ENCODE measurements at places on chromosomes 5 and 9.

DNA sequence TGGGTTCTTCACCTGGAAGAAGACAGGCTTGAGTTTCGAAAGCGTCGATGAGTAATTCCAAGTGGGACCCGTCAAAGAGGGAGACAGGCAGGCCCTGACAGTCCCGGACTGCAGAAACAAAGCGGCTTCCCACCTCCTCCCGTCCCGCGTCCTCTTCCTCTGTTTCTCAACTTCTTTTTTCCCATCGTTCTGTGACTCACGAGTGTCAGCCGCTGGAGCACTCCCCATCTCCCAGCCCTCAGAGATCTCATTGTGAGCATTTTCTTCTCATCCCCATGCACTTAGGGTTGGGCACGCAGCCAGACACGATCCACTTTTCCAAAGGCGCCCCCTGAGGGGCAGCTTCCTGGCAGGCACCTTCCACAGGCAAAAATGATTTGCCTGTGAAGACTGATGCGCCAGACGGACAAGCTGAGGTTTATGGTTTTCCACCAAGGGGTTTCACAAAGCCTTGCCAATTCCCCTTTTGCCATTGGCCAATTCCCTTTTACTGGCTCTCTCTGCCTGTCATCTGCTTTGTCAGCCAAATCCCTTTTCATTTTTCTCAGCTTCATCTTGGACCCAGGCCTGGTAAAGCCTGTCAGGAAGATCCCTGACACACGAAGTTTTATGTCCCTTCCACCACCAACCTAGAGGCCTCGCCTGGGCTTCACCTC, 86.5 kb upstream of the ANKRD55 start:
- DNase-seq: no peak

- DNase-seq: no peak
Observed at GRCh38 chr5:110371725-110372041, 354.8 kb downstream of the TMEM232 start.

GRCh38 chr9:129434187-129434586, 186.7 kb downstream of the C9orf50 start:
- DNase-seq: no peak

GRCh38 chr5:5979761-5980537, 398.4 kb downstream of the MED10 start:
- DNase-seq: no peak

- DNase-seq: no peak
Observed at GRCh38 chr5:40484495-40484894, 195.2 kb upstream of the PTGER4 start.

DNA sequence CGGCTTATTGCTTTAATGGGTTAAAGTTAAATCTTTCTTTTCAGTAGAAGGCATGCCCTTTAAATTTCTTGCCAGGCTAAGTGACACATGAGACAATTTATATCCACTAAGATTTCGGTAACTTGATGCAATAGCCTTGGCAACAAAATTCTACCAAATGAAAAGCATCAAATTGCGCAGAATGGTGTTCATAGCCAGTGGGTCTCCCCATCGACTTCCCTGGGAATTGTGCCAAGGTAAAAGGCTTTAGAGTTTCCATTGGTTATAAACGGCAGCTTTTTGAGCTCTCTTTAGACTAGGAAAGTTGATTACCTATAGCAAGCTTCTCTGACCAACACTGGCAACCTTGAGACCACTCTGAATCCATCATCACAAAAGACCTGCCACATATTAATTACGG, 358.4 kb downstream of the ARRDC3 start:
- DNase-seq: no peak

DNA sequence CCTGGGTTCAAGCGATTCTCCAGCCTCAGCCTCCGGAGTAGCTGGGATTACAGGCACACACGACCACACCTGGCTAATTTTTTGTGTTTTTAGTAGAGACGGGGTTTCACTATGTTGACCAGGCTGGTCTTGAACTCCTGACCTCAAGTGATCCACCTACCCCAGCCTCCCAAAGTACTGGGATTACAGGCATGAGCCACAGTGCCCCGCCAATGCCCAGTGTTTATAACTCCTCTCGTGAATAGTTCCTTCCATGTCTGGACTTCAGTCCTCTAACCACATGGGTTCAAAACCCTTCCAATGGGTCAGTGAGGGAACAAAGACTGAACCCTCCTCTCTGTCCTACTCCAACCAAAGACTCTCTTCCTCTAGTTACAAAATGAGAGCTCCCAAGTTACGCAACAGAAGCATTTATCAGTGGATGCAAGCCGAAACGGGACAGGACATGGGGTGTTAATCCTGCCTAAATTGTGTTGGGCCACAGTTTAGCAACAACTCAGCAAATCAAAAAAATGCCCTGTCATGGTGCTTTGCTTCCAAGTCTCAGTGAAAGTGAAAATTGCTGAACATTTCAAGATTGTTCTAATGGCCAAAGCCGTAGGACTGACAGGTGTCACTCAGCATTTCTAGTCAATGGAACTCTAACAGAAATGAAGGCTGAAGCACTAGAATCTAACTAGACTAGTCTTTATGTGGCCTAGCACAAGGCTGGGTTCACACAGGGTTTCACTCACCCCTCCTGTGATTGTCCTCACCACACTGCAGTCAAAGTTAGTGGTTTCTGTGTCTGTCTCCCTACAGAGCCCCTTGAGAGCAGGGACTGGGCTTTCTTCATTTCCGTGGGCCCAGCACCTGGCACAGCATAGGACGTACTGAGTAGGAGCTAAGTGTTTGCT, 3.2 kb upstream of the TMEM245 start:
- no peak for DNase-seq

DNA sequence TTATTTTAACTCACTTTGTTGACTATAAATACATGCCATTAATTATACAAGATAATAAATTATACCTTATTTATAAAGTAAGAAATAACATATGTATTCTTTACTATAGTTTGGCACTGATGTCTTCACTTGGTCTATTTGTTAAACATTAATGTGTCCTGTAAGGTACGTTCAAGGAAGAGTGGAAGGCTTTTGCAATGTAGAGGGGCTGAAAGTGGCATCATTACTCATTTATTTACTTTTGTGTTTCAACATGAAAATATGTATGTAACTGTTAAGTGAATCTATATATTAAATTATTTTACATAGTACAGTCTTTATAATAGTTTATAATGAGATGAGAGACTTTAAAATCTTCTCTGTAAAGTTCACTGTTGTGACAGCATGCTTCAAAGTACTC, 348.7 kb downstream of the CCDC171 start:
- DNase-seq: no peak

DNA sequence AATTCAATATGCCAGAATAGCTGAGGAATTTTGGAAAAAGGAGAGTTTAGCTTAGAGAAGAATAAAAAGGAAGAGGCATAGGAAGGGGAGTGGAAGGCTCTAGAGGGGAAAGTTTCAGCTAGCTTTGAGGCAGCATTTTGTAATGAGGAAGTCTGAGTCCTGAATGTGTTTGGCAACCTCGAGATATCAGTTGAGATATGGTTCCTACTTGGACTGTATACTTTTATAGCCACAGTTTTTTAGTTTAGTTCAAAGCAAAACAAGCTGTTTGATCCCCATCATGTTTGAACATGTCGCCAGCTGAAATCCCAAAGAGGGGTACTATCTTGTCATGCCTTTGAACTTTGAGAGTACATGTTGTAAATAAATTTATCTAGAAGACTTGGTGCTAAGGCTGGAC, 559.0 kb upstream of the FTMT start:
- DNase-seq: no peak

DNA sequence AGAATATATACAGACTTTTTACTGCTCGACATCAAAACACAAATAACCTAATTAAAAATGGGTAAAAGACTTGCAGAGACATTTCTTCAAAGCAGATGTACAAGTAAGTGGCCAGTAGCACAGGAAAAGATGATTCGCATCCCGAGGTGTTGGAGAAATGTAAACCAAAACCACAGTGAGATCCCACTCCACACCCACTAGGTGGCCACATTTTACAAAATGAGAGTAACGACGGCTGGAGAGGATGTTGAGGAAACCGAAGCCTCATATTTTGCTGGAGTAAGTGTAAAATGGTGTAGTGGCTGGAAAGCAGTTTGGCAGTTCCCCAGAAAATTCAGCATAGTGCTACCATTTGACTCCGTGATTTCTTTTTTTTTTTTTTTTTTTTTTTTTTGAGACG, 21.3 kb upstream of the GBGT1 start:
- peak; percentile 57 for DNase-seq

GRCh38 chr9:37486616-37487548, 1.1 kb downstream of the POLR1E start:
- DNase-seq: no peak

DNA sequence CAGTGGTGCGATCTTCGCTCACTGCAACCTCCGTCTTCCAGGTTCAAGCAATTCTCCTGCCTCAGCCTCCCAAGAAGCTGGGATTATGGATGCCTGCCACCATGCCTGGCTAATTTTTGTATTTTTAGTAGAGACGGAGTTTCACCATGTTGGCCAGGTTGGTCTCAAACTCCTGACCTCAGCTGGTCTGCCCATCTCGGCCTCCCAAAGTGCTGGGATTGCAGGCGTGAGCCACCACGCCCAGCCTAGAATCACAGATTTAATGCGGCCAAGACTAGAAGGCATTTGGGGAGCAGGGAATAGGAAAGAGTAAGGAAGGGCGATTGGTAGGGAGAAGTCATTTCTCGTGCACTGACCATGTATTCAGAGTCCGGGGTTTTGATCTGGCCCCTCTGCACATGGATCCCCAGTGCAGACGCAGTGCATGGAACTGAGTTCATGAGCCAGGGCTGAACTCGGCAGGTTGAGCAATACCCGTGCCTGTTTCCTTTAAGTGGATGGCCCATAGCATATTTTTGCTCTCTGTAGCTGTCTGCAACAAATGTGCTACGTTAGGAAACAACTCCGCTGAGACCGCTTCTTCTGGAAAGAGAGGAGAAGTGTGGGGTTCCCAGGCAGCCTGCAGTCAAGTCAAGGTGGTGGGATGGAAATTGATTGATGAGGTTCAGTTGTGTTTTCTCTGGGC, 3.4 kb upstream of the HMCN2 start:
- DNase-seq: no peak

GRCh38 chr9:110278080-110278707, 21.9 kb upstream of the TXN start:
- no peak for DNase-seq

DNA sequence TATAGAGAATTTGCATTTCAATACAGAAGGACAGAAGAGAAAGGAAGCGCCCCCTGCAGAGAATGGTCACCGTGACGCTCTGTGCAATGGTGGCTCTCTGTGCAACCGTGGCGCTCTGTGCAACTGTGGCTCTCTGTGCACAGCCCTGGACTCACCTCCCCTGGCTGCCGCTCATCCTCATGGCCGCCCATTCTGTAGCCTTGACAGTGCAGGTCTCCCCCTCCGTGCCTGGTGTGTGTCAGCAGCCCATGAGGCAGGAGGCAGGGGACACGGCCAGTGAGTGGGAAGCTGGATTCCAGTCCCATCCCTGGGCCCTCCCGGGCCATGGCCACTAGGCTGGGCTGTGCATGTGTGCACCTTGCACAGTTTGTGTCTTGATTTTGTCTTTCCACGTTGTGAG, 12.0 kb downstream of the EXOC3 start:
- DNase-seq: no peak

GRCh38 chr5:6727231-6727630, 14.0 kb downstream of the TENT4A start:
- no peak for DNase-seq

- no peak for DNase-seq
Observed at GRCh38 chr9:68492806-68493205, 47.9 kb downstream of the TMEM252 start.

- DNase-seq: no peak
Observed at GRCh38 chr5:138755084-138755748, 2.0 kb downstream of the CTNNA1 start.

DNA sequence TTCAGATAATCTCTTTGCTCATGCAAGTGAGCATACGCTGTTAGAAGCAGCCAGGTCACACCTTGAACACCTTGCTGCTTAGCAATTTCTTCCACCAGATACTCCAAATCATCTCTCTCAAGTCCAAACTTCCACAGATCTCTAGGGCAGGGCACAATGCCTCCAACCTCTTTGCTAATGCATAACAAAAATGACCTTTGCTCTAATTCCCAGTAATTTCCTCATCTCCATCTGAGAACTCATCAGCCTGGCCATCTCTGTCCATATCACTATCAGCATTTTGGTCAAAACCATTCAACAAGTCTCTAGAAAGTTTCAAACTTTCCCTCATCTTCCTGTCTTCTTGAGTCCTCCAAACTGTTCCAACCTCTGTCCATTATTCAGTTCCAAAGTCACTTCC, 139.3 kb upstream of the NR4A3 start:
- DNase-seq: no peak
